ENCODE measurements at places on chromosomes 5 and 9.

DNA sequence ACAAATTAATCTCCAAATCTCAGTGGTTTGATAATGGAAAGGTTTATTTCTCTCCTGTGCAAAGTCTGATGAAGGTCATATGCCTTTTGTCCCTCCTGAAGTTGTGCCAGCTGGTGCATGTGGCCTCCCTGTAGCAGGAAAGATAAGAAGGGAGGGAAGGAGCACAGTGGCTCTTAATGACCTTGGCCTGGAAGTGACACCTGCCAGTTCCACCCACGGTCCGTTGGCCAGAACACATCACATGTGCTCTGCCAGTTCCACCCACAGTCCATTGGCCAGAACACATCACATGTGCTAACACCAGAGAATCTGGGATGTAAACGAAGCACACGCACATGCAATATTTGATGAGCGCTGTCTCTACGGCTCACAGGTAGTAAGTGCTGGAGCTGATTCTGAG lies 130.9 kb downstream of the DOCK2 start:
- no peak for DNase-seq

DNA sequence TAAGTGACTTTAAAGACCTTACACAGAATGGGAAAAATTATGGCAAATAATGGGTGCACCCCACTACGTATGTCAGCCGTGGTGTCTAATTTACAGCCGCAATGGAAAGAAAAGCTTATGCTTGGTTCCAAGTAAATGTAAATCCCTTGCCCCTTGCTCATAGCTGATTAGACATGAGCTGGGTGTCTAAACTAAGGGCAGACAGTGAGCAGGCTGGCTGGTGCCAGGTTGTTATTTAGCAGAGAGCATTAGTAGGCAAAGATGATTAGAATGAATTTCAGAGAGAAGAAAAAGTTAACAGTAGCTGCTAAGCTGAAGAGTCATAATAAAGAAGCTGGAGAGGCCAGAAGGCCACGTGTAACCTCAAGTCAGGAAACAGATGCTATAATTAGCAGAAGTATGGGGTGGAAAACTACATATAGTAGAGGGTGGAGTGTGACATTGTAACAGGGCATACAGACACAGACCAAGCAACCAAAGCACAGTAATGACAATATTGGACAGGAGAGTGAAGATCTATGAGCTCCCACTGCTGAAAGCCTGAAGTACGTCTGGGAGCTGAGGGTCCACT lies 257.7 kb downstream of the MCTP1 start:
- no peak for DNase-seq

DNA sequence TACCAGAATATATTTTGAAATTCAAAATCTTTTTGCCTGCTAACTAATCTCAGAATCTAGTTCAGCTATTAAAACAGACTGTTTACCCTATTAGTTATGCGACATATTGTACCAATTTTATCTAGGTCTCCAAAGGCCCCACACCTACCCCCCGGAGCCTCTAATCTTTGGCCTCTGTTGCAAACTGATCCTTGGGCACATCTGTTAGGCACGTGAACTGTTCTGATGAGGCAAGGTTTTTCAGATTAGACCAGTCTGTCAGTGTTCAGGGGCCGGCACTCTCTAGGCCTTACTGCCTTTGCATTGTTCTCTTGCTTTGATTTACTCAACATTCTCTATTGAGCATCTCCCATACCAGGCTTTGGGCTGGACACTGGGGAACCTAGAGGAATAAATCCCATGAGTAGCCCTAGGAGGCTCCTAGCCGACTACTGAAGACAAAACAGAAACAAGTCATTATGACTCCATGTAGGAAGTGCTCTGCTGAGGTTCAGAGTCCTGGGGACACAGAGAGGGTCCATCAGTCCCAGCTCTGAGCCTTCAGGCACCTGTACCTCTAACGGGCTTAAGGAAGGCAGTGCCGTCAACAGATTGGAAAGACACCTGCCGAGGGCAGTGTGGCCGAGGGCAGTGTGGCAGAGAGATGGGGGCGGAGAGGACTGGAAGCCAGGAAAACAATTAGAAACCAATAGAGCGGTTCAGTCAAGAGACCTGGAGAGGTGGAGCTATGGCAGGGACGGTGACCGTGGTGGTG lies 245.1 kb downstream of the AOPEP start:
- no peak for DNase-seq

- no peak for DNase-seq
Observed at GRCh38 chr9:126953041-126953809, 38.6 kb downstream of the RALGPS1 start.

DNA sequence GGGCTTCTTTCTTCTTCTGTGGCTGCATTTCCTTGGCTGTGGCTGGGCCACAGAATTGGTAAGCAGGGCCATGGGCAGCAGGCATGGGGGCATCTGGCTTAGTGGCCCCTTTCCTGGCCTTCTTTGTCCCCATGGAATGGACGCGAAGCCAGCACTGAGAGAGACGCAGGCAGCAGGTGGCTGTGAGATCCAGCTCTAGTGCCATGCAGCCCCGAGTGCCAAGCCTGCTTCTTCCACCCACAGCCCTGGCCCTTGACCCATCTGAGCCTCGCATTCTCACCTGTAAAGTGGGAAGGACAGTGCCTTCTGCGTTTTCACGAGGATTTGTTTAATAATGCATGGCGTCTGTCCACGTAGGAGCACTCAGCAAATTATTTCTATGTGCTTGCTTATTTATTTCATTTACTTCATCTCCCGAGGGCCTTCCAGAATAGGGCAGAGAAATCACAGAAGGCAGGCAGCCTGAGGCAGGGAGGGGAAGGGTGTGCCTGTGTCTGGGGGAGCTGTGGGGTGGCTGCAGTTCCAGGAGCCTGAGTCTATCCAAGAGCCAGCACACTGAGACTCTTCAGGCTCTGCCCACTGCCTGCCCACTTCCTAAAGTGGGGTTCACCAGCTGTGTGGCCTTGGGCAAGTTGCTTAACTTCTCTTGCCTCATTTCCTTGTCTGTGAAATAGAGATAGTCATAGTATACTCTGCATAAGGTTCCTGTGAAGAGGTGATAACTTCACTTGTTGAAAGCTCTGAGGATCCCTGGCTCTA lies 55.2 kb downstream of the NTNG2 start:
- no peak for DNase-seq

GRCh38 chr5:73446631-73447529 lies 1.7 kb downstream of the FOXD1 start:
- DNase-seq: no peak

GRCh38 chr5:80864706-80865435 lies 95.3 kb upstream of the RASGRF2 start:
- DNase-seq: no peak

DNA sequence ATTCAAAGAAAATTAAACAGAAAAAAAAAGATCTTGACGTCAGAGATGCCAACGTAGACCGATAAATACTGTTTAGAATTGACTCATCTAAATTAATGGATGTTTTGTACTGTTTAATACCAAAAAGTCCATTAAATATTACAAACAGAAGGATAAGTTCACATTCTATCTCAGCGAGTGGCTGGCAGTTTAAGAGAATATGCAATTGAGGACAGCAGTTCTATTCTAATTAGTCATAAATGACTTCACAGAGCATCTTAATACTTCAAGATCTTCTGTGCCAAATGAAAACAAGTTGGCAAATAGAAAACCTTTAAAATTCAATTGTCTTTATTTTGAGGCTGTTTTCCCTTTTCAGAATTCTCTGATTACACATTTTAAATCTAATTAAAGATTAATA lies 326.6 kb upstream of the NREP start:
- no peak for DNase-seq

DNA sequence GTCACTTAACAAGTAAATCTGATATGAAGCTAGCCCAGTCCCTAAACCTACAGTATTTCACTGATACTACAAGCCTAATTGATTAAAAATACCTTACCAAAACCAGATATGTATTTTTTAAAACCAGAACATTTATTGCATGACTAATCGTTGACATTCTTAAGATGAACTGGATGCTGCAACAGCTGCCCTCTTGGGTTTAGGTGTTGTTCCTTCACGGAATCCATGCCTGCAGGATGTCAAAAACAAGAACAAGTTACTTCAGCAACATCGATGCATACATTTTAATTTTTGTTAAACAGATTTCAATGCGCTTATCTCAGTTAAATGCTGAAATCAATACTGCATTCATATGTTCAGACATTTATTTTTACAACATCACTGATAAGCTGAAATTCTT lies 2.7 kb downstream of the RPL37 start:
- no peak for DNase-seq

- DNase-seq: no peak
Observed at GRCh38 chr9:7081065-7081600, 323.4 kb downstream of the KDM4C start.

- DNase-seq: no peak
Observed at GRCh38 chr5:130279386-130279785, 375.1 kb downstream of the CHSY3 start.

GRCh38 chr5:73236541-73237128 lies 63.6 kb downstream of the TMEM174 start:
- DNase-seq: no peak

- DNase-seq: no peak
Observed at GRCh38 chr5:147431586-147431985, 78.3 kb downstream of the DPYSL3 start.

DNA sequence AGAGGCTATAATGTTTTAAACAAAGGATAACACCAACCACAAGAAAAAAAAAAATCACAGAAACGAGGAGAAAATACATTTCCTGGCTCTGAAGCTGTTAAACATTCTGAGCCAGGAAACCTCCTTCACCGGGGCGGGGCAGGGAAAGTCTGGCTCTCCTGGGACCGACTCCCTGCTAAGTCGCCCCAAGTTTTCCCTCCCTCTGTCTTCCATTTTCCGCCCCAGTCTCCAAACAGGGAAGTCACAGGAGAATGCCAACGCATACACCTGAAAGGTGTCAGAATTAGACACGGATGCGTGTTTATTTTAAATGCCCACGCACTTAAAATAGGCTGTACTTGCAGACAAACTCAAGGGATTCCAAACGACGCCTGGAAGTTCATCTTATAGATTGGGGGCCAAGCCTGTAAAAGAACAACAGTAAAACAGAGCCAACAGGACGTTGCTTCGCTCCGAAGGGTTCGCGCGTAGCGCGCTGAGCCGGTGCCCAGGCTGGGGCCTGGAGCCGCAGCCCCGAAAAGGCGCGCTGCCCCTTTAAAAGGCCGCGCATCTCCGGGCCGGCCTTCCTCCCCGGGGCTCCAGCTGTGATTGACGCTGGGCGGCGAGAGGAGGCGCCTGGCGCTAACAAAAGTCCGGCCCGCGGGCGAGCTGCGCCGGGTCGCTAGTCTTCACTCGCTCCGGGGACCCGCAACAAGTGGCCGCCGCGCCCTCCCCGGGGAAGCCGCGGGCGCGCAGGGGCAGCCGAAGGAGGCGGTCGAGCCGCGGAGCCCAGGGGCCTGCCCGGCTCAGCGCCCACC lies at the start of gene FBXL7:
FBXL7 (plus strand) TSS at position 653 of the 797 bp plus-strand sequence.
- DNase-seq: no peak

DNA sequence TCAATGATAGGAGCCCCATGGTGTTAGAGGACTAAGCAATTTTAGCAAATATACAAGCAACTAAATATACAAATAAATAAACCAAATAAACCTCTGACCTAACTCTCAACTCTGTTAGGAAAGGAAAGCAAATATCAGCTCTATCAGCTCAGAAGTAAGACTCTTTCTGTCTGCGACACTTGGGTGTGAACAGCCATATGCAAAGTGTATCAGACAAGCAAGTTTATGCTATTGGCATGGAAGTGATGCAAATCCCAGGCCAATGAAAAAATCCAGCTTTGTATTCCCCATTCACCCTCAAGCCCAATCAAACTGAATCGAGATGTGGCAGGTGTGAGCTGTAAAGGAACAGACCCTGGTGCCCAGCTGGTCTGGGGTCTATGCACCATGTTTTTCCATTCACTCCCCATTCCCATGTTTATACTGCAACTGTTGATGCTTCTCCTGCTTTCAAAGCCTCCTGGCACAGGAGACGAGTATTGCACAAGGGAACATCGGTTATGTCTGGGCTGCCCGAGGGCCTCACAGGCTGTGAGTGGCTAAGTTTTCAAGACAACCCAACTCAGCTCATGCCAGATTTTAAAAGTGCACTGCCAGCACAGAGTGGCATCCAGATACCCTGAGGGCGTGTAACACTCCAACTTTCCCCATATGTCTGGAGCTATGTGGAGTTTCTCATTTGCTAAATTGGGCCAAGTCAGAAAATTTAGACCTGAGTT lies 73.1 kb downstream of the FEM1C start:
- no peak for DNase-seq

GRCh38 chr9:6194934-6195333 lies 20.7 kb upstream of the IL33 start:
- no peak for DNase-seq

- no peak for DNase-seq
Observed at GRCh38 chr5:112886975-112887374, 25.9 kb downstream of the SRP19 start.

DNA sequence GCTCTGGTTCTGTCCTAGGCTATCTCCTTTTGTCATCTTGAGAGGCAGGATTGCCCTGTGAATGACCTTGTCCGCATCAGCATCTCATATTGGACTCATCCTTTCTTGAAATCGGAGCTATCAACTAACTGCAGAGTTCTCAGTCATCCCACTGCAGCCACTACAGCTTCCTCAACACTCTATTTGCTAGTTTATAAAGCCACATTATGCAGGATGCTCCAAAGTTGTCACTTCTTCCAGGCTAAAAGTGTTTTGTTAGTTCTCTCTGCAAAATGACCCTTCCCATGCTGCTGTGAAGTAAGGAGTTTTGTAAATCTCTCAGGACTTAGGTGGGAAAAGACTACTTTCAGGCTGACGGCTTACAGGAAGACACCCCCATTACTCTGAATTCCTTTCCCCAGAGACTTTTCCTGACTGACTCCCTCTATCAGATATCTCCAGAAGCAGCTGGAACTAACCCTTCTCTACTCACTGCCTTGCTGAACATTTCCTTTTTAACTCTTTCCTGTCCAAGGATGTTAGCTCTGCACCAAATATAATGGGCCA lies 257.6 kb downstream of the NFIB start:
- no peak for DNase-seq

All from activated CD8-positive, alpha-beta memory T cell treated with anti-CD3 and anti-CD28 coated beads for 1 hour (primary cell).